B cell (primary cell): ENCODE measurements at places on chromosomes 4 and X. TPM values are rescaled to one million over a fixed set of nuclear protein-coding genes. Genes with fewer than 3 reads are reported as not detected.
A peak's percentile ranks its signal among the peaks of the same experiment; 100 is the strongest.

LRP2BP gene
- total RNA-seq = 1.6 and 1.7 TPM in 2 replicates

FHDC1 gene
- total RNA-seq = 0.56 and 0.57 TPM in 2 replicates

CFAP47 gene
- not detected in 2 replicates for total RNA-seq

DNA sequence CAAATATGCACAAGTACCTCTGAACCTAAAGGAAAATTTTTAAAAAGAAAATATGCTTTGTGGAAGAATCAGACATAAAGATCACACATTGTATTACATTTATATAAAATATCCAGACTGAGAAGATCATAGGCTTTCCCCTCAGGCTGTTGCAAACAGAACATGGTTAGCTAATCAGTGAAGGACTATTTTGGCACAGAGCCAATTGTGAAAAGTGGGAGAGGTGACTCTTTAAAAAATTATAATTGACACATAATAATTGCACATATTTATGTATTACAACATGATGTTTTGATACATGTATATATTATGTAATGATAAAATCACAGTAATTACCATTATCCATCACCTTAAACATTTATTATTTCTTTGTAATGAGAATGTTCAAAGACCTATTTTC lies 44.1 kb upstream of the FOXR2 start:
- no peaks in the 10 kb centered on the region for H3K4me1 ChIP-seq
- H3K36me3 ChIP-seq = no peaks in the 10 kb centered on the region
- DNase-seq = no peak

ANK2 gene
- 3.6 and 4.2 TPM in 2 replicates for total RNA-seq

QRFPR gene
- total RNA-seq = not detected in 2 replicates

DNA sequence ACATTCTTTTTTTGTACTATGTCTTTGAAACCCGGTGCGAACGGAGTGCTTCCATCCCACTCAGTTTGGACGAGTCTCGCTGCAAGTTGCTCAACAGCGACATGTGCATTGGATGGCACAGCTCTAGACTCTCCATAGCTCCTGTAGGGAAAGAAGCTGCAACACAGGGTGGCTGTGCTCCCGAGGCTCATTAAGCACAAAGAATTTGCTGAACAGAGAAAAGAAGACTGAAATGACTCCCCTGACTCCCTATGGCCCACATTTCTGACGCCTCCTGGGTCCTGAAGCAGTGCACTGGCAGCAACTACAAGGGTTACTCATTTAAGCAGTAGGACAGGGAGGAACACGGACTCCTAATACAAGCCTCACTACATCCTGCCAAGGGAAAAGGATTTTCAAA lies 127.4 kb downstream of the SH3RF1 start:
- H3K27ac ChIP-seq = no peak overlapping the region
- no peaks in the 10 kb centered on the region for H3K27me3 ChIP-seq
- no peak for DNase-seq

GAGE2A gene
- not detected in 2 replicates for total RNA-seq

DNA sequence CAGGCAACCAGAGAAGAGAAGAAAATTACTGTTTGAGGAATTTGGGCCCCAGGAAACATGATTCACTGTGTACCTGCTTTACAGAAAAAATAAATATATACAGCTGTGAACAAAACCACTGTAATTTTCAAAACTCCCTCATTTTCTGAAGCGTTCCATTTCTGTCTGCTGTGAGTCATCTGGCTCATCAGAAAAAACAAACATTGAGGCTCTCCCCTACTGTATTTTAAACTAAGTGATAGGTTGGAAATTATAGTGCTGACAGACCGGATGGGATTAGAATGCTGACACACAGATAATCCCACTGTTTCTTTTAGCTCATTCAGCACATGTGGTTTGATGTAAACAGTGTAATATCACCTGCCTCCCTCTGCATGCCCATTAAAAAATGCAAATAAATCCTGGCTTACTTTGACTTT lies 847.0 kb downstream of the TRIML1 start:
- H3K4me1 ChIP-seq = no peaks in the 10 kb centered on the region
- no peak for DNase-seq
- H3K4me3 ChIP-seq = no peak overlapping the region
- no peaks in the 10 kb centered on the region for H3K27me3 ChIP-seq
- H3K27ac ChIP-seq = no peak overlapping the region

GRCh38 chr4:150289198-150289597 lies 211.0 kb downstream of the DCLK2 start:
- H3K4me3 ChIP-seq = no peak overlapping the region
- peaks cover 11% of the 10 kb centered on the region for H3K36me3 ChIP-seq
- no peak overlapping the region for H3K27ac ChIP-seq
- H3K27me3 ChIP-seq = no peaks in the 10 kb centered on the region
- DNase-seq = no peak

XG gene
- total RNA-seq = 0.56 TPM in 1 of 2 replicates, not detected in the other

ARAF gene
- total RNA-seq = 103 and 127 TPM in 2 replicates

- DNase-seq = no peak
- H3K27ac ChIP-seq = peak overlapping the region; percentile 56
- peaks cover 36% of the 10 kb centered on the region for H3K4me1 ChIP-seq
- H3K36me3 ChIP-seq = peaks cover 33% of the 10 kb centered on the region
- H3K4me3 ChIP-seq = no peak overlapping the region
These were observed 15.3 kb downstream of the GPR174 start for GRCh38 chrX:79159800-79160199.

REELD1 gene
- total RNA-seq = 2.6 and 6.0 TPM in 2 replicates

DNA sequence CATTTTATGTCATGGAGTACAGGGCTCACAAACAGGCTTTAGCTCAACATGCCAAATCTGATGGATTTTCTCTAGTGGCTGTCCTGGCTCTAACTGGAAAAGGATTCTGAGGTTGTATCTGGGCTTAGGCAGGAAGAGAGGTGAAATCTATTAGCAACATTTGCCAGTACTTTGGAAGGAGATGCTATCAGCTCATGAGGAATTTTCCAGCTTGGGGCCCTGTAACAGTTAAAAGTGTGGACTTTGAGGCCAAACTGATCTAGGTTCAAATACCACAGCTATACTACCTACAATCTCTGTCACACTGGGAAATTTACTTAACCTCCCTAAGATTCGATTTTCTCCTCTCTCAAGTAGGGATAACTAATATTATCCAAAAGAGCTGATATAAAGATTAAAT lies 119.0 kb upstream of the HCCS start:
- no peak overlapping the region for H3K4me3 ChIP-seq
- no peaks in the 10 kb centered on the region for H3K4me1 ChIP-seq
- DNase-seq = no peak
- H3K27me3 ChIP-seq = no peaks in the 10 kb centered on the region
- H3K27ac ChIP-seq = no peak overlapping the region
- no peaks in the 10 kb centered on the region for H3K36me3 ChIP-seq

FAT4 gene
- 0.02 TPM in 1 of 2 replicates, not detected in the other for total RNA-seq

CYLC1 gene
- total RNA-seq = not detected in 2 replicates

DNA sequence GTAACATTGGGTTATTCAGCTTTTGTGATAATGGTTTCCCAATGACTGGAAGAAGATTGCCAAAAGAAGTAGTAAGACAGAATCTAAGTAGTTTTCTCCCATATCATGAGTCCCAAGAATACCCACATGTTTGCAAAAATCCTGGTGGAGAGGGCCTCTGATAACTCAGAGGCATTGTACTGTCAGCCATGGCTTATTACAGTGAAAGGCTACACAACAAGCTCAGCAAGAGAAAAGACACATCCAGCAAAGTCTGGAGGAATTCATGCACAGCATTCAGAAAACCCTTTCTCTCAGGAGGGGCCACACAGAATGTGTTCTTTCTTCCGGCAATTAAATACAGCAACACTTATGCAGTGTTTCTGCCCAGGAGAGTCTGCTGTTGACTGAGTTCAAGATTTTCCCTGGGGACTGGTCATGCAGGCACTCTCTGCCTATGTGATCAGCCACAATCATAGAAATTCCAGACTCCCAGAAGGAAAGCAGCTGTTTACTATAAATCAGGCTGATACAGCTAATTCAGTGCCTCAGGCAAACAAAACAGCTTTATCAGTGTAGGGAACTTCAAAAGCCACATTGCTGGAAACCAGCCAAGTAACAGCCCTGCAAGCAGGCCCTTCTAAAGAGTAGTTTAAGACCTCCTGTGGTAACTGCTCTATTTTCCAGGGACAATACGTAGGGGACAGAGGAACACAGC lies 937.1 kb downstream of the CCSER1 start:
- H3K36me3 ChIP-seq = no peaks in the 10 kb centered on the region
- no peak overlapping the region for H3K27ac ChIP-seq
- DNase-seq = no peak
- no peaks in the 10 kb centered on the region for H3K27me3 ChIP-seq

GRID2 gene
- not detected in 2 replicates for total RNA-seq

- no peak overlapping the region for H3K4me3 ChIP-seq
- no peaks in the 10 kb centered on the region for H3K27me3 ChIP-seq
- H3K4me1 ChIP-seq = no peaks in the 10 kb centered on the region
- H3K36me3 ChIP-seq = no peaks in the 10 kb centered on the region
These were observed 87.9 kb downstream of the IL1RAPL1 start for GRCh38 chrX:28675173-28675572.

DNA sequence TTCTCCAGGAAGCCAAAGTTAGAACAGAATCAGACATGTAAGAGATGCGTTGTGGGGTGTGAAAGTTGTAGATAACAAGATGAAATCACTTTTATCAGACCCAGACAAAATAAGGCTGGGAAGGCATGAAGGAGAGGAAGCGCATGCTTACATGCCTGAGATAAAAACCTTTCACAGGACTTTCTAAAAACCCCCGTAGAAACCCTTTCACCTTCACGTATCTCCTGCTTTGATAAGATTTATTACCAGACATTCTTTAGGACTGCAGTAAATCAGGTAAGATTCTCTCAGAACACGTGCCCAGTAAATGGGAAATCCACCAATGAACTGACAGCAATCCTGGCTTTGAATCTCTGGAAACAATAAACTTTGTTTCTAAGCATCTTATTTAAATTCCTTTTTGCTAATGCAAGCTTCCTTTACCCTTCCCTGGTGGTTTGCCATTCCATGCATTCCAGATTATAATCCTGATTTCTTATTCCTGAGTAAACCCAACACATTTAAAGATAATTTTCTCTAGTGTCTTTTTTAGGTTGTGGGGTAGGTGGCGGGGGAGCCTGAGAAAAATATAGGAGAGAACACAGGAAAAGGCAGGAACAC lies 254.6 kb upstream of the LDB2 start:
- no peaks in the 10 kb centered on the region for H3K27me3 ChIP-seq
- DNase-seq = no peak
- H3K36me3 ChIP-seq = no peaks in the 10 kb centered on the region
- H3K27ac ChIP-seq = no peak overlapping the region
- no peak overlapping the region for H3K4me3 ChIP-seq

GRCh38 chr4:129223945-129224344 lies 128.0 kb downstream of the C4orf33 start:
- H3K27me3 ChIP-seq = no peaks in the 10 kb centered on the region
- H3K36me3 ChIP-seq = no peaks in the 10 kb centered on the region
- no peaks in the 10 kb centered on the region for H3K4me1 ChIP-seq
- no peak for DNase-seq
- H3K27ac ChIP-seq = no peak overlapping the region

- no peak for DNase-seq
- no peak overlapping the region for H3K27ac ChIP-seq
- H3K4me1 ChIP-seq = no peaks in the 10 kb centered on the region
- no peaks in the 10 kb centered on the region for H3K36me3 ChIP-seq
These were observed 102.5 kb upstream of the GALNTL6 start for GRCh38 chr4:171710743-171711142.

DNA sequence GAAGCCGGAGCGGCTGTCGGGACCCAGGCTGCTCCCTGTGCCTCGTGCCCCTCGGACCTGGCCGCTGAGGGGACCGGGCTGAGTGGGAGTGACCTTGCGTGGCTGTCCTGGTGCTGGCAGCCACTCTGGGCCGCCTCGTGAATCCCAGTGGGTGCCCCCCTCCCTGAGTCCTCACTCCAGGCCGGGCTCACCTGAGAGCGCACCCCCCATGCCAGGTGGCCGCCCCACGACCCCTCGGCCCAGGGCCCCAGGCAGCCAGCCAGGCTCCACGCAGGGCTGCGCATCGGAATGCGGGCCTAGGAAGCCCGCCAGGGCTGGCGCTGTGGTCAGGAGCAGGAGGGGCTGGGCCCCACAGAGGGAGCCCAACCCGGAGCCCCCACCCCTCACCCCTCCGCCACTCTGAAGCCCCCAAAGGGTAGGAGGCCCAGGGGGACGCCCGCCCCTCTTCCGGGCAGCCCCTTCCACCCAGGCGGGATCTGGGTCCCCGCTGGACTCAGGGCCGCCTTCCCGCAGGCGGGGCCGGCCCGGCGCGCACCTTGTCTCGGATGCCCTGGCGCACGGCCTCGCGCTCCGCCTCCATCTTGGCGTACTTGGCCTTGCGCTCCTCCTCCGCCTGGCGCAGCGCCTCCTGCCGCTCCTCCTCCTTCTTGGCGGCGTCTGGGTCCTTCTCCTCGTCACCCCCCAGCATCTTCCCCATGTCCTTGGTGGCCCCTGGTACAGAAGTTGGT lies 33.9 kb downstream of the CPLX1 start:
- no peak overlapping the region for H3K4me3 ChIP-seq
- no peaks in the 10 kb centered on the region for H3K27me3 ChIP-seq
- H3K4me1 ChIP-seq = peaks cover 36% of the 10 kb centered on the region
- no peak overlapping the region for H3K27ac ChIP-seq
